ENCODE measurements at places on chromosomes 3 and 15.

GRCh38 chr3:158725348-158726011, 6.8 kb downstream of the RARRES1 start:
- H3K27me3 ChIP-seq, result no peaks in the 10 kb centered on the region
- H3K36me3 ChIP-seq, result peaks cover 14% of the 10 kb centered on the region
- no peak overlapping the region for H3K4me3 ChIP-seq
- no peak overlapping the region for H3K27ac ChIP-seq
- no peak for DNase-seq
- H3K4me1 ChIP-seq, result peaks cover 3% of the 10 kb centered on the region

GRCh38 chr15:50675535-50676144, 11.0 kb downstream of the TRPM7 start:
- H3K4me1 ChIP-seq, result peaks cover 7% of the 10 kb centered on the region
- H3K4me3 ChIP-seq, result no peak overlapping the region
- peaks cover 43% of the 10 kb centered on the region for H3K36me3 ChIP-seq
- H3K27ac ChIP-seq, result no peak overlapping the region
- no peak for DNase-seq

GRCh38 chr3:16513141-16514020, at the start of gene RFTN1:
Gene RFTN1 (minus strand): TSS chr3:16513699. CDS start chr3:16493869, 19,830 bp downstream.
- no peak within 1 kb of the TSS for H3K4me3 ChIP-seq
- no peaks in the 10 kb centered on the region for H3K36me3 ChIP-seq
- H3K27ac ChIP-seq, result no peak within 1 kb of the TSS
- peaks cover 15% of the 10 kb centered on the region for H3K4me1 ChIP-seq
- peaks cover 55% of the 10 kb centered on the region for H3K27me3 ChIP-seq

DNA sequence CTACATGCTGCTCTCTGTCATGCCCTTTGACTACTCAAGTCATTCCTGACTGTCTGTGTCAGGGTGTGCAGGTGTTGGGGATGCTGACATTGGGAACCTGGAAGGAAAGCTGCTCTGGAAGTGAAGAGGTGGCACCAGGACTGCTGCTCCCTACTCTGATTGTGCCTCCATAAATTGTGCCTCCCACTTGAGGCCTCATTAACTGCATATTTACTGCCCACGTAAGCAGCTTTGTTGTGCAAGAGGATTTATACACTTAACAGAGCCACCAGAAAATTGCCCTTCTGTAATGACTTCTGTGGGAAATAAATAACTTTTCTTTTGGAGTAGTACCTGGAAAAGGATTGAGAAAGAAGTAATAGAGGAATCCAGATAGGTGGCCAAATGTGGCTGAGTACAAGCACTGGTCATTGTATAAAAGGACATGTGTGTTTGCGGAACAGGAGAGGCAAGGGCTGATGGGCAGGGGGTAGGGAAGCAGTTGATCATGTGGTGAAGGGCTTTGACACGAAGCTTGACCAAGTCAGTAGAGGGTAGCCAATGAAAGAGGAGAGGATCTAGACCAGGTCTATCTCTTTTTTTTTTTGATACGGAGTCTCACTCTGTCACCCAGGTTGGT, 24.8 kb downstream of the IL20RB start:
- no peak for DNase-seq
- H3K27me3 ChIP-seq, result no peaks in the 10 kb centered on the region
- H3K4me1 ChIP-seq, result no peaks in the 10 kb centered on the region
- H3K4me3 ChIP-seq, result no peak overlapping the region

DNA sequence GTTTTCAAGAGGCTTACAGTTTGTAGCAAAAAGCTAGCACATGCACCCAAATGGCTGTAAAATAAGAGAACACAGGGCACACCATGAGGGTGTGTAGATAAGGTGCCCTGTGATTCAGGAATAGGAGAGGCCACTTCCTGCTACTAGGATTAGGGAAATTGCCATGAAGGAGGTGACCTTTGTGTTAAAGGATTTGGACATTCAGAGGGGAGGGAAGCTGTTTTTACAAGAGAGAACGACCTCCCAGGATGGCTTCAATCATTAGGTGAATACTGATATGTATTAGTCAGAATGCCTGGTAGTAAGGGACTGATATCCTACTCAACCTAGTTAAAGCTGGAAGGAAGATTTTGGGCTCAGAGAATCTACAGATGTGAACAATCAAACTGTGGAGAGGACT, 35.7 kb upstream of the ABHD17C start:
- H3K4me3 ChIP-seq, result no peak overlapping the region
- no peaks in the 10 kb centered on the region for H3K27me3 ChIP-seq
- H3K4me1 ChIP-seq, result no peaks in the 10 kb centered on the region
- H3K36me3 ChIP-seq, result no peaks in the 10 kb centered on the region
- DNase-seq, result no peak
- no peak overlapping the region for H3K27ac ChIP-seq

DNA sequence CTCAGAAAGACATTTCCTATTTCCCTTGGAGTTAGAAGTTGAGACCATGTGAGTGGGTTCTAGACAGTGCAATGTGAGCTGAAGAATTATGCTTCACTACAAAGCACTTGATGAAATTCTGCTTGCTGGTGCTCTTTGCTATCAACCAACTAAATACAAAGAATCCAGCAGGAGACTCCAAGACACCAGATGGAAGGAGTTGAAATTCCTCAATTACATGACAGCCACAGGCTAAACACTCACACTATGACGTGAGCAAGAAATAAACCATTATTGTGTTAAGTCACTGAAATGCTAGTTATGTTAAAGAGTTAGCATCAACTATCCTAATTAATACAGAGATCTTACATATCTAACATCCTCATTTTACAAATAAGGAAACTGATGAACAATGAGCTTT, 8.2 kb upstream of the MAP4 start:
- H3K27ac ChIP-seq, result no peak overlapping the region
- DNase-seq, result no peak
- peaks cover 4% of the 10 kb centered on the region for H3K4me1 ChIP-seq

DNA sequence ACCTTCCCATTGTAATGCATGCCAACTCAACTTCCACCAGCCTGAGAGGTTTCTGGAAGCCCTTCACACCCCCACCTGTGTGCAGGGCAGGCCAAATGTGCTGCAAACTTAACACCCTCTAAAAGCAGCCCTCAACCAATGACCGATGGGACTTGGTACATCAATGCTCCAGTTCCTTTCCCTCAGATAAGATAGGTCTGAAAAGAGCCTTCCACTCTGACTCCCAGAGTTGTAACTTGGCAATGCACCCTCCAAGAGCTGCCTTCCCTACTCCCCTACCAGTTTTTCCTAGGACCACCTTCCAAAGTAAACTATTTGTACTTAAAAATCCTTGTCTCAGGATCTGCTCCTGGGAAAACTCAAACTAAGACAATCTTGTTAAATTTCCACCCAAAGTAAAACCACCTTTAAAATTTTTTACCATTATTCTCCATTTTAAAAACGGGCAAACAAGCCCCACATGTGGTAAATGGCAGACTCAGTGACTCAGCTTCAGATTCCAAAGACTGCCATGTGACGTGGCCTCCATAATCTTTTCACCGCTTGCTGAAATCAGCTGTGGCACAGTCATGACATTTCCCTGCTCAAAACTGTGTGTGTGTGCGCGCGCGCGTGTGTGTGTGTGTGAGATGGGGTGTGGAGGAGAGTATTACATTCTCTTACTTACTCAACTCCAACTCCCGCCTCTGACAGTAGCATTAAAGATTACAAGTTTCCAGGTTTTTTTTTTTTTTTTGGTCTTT, 17.2 kb downstream of the RASGRP1 start:
- peak; percentile 26 for DNase-seq
- peaks cover 3% of the 10 kb centered on the region for H3K4me1 ChIP-seq
- H3K4me3 ChIP-seq, result no peak overlapping the region

DNA sequence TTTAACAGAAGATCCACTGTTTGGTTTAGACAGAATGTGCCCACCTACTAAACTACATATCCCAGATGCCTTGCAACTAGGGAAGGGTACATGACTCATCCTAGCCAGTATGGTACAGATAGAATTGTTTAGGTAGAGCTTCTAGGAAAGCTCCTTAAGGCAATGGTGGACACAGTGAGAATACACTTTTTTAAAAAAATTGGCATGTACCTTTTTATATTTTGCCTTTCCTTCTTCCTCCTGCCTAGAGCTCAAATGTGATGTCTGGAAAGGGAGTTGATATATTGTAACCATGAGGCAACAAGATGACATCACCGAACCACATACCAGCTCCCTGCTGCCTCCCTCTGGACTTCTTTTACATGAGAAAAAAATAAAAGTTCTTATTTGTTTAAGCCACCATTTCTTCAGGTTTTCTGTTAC, 14.4 kb upstream of the C3orf80 start:
- H3K36me3 ChIP-seq, result no peaks in the 10 kb centered on the region
- H3K27me3 ChIP-seq, result peaks cover 3% of the 10 kb centered on the region
- no peak overlapping the region for H3K4me3 ChIP-seq
- no peak overlapping the region for H3K27ac ChIP-seq
- no peak for DNase-seq

DNA sequence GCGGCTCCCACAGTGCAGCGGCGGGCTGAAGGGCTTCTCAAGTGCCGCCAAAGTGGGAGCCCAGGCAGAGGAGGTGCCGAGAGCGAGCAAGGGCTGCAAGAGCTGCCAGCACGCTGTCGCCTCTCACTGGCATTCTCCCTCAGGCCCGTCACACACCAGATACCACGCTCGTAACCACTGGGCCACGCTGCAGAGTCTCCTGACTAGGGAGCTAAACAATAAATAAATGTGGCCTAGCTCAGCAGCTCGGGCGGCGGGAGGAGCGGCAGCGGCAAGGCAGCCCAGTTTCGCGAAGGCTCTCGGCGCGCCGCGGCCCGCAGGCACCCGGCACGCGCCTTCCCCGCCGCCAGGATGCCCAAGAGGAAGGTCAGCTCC, 55.9 kb upstream of the FAM174B start:
- H3K4me1 ChIP-seq, result no peaks in the 10 kb centered on the region
- no peak overlapping the region for H3K4me3 ChIP-seq
- H3K27ac ChIP-seq, result no peak overlapping the region
- DNase-seq, result no peak
- H3K36me3 ChIP-seq, result no peaks in the 10 kb centered on the region

- DNase-seq, result no peak
- no peaks in the 10 kb centered on the region for H3K4me1 ChIP-seq
- no peak overlapping the region for H3K4me3 ChIP-seq
- H3K27ac ChIP-seq, result no peak overlapping the region
These were observed 1.4 kb downstream of the NR1I2 start for GRCh38 chr3:119783255-119783654.

DNA sequence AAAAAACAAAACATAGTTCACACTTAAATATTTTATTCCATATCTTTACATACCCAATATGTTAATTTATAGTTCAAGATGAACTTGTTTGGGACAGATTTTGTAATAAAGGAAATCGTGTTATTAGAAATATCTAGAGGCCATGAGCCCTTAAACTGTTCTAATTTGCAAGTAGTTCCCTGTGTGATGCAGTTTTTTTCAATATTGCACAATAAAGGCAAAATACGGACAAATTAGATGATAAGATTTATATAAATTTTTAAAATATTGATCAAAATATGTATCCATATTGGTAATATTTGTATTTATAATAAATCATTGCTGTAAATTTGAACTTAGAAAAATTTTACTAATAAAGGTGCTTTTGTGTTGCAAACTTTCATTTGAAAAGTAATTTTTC, 23.8 kb downstream of the CTNNB1 start:
- H3K36me3 ChIP-seq, result peaks cover 44% of the 10 kb centered on the region
- H3K27ac ChIP-seq, result no peak overlapping the region
- no peak for DNase-seq
- H3K4me3 ChIP-seq, result no peak overlapping the region
- H3K27me3 ChIP-seq, result no peaks in the 10 kb centered on the region
- H3K4me1 ChIP-seq, result no peaks in the 10 kb centered on the region

- H3K27me3 ChIP-seq, result no peaks in the 10 kb centered on the region
- H3K27ac ChIP-seq, result no peak overlapping the region
- no peak for DNase-seq
- H3K4me3 ChIP-seq, result no peak overlapping the region
These were observed 24.5 kb downstream of the IQGAP1 start for GRCh38 chr15:90412356-90413194.

GRCh38 chr15:71804695-71805470, 5.5 kb upstream of the NR2E3 start:
- no peak overlapping the region for H3K27ac ChIP-seq
- H3K36me3 ChIP-seq, result no peaks in the 10 kb centered on the region
- peaks cover 55% of the 10 kb centered on the region for H3K27me3 ChIP-seq
- no peak overlapping the region for H3K4me3 ChIP-seq
- DNase-seq, result no peak

GRCh38 chr15:77764095-77764494, 131.4 kb upstream of the LINGO1 start:
- DNase-seq, result no peak
- H3K27ac ChIP-seq, result no peak overlapping the region
- no peaks in the 10 kb centered on the region for H3K36me3 ChIP-seq
- peaks cover 10% of the 10 kb centered on the region for H3K4me1 ChIP-seq
- no peak overlapping the region for H3K4me3 ChIP-seq
- peaks cover 10% of the 10 kb centered on the region for H3K27me3 ChIP-seq

GRCh38 chr3:197503652-197504051, 52.1 kb downstream of the BDH1 start:
- no peaks in the 10 kb centered on the region for H3K36me3 ChIP-seq
- no peak for DNase-seq
- H3K4me3 ChIP-seq, result no peak overlapping the region
- no peak overlapping the region for H3K27ac ChIP-seq

GRCh38 chr3:191628571-191628970, 167.6 kb downstream of the PYDC2 start:
- no peak overlapping the region for H3K27ac ChIP-seq
- no peaks in the 10 kb centered on the region for H3K27me3 ChIP-seq
- no peaks in the 10 kb centered on the region for H3K36me3 ChIP-seq
- DNase-seq, result no peak

DNA sequence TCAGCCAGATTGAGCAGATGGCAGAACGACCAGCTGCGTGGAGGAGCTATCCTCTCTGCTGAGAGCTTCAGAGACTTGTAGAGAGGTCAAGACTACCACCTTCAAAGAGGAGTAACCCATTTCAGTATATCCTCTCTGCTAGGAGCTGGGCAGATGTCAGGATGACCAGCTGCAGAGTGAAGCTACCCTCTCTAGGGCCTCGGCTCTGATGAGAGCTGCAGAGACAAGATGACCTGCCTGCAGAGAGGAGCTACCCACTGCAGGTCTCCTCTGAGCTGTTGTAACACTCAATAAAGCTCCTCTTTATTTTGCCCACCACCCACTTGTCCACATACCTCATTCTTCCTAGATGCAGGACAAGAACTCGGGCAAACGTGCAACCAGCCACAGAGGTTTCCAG, 1522.7 kb downstream of the OTOL1 start:
- no peaks in the 10 kb centered on the region for H3K36me3 ChIP-seq
- H3K27me3 ChIP-seq, result no peaks in the 10 kb centered on the region
- no peak overlapping the region for H3K27ac ChIP-seq
- H3K4me3 ChIP-seq, result no peak overlapping the region
- H3K4me1 ChIP-seq, result no peaks in the 10 kb centered on the region
- no peak for DNase-seq

DNA sequence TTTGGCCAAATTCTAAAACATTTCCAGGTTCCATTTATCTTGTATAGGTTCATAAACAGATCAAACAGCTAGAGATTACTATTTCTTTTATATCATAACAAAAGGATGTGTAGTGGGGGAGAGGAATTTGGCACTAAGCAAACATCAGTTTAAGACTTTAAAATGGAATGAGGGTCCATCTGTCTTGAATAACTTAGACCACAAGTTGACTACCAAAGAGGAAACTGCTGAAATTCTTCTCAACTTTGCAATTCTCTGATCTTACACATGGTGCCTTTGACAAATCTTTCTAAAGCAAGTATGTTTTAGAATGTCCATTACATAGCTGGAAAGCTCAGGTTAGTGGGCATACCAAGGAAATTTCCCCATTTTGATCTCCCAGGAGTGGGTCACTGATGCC, 140.5 kb upstream of the ADAMTS9 start:
- H3K36me3 ChIP-seq, result no peaks in the 10 kb centered on the region
- no peaks in the 10 kb centered on the region for H3K4me1 ChIP-seq
- no peak overlapping the region for H3K4me3 ChIP-seq
- DNase-seq, result no peak
- H3K27me3 ChIP-seq, result peaks cover 6% of the 10 kb centered on the region

All from K562 (cell line).